WERI-Rb-1 (cell line): ENCODE measurements at places on chromosomes 13 and 19.

- no peak for DNase-seq
These were observed 5.3 kb upstream of the SLC5A5 start for GRCh38 chr19:17866312-17866963.

GRCh38 chr13:55869648-55870047 lies 1271.1 kb upstream of the PRR20A start:
- DNase-seq = no peak

DNA sequence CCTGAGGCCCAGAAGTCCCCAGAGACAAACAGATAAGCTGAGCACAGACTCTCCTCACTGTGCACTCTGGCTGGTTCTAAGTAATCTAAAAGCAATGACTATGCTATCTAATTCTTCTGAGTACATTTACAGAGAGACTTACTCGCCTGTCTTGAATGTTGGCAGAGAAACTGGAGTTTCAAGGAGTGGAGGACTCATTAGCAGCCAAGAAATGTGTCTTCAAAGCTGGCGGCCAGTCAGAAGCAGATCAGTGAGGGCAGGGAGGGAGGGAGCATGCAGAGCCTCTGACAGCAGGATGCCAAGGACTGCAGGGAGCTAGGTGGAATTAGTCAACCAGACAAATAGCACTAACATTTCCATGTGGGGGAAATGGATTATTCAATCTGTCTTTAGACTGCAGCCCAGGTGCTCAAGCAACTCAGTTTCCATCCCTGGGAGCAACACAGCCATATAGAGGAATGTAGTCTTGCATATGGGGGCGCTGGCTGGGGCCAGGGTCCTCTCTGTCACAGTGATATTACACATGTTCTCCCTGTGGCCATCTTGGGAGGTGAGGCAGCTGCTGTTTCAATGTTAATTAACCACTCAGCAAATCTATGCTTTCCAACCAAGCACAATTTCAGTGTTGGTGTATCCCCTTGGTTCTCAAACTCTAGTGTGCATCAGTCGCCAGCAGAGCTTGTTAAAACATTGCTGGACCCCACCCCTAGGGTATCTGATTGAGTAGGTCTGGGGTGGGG lies 97.9 kb downstream of the CCNA1 start:
- no peak for DNase-seq

GRCh38 chr13:76600081-76600480 lies 286.1 kb downstream of the KCTD12 start:
- DNase-seq = no peak

DNA sequence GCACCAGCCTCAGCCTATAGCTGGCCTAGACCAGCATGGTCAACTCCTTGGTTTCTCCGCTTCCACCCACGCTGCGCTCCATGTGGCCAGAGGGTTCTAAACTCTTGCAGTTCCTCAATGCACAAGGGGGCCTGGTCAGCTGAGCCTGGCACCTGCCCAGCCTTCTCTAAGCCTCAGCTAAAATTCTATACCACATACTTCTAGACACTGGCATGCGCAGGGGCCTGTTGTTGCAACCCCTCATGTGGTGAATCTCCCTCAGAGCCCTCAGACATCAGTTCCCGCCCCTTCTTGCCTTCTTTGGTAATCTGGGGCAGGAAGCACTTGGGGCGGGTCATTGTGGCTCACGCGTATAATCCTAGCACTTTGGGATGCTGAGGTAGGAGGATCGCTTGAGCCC lies 19.7 kb upstream of the LDLR start:
- no peak for DNase-seq

DNA sequence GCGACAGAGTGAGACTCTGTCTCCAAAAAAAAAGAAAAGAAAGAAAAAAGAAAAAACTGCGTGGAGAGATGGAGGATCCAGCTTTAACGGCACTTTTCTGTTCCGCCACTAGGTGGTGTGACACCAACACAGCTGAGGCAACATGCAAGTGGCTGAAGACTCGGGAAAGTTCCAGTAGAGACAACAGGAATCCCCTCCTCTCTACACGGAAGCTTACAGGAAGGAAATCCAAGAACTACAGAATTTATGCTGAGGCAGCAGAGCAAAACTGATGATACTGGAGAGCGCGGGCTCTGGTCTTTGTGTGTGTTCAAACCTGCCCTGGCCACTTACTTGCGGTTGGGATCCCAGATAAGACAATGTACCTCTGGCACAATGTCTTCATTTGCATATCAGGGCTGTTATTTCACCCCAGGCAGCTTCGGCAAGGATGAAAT lies 9.9 kb downstream of the RANBP3 start:
- peak; percentile 63 for DNase-seq

DNA sequence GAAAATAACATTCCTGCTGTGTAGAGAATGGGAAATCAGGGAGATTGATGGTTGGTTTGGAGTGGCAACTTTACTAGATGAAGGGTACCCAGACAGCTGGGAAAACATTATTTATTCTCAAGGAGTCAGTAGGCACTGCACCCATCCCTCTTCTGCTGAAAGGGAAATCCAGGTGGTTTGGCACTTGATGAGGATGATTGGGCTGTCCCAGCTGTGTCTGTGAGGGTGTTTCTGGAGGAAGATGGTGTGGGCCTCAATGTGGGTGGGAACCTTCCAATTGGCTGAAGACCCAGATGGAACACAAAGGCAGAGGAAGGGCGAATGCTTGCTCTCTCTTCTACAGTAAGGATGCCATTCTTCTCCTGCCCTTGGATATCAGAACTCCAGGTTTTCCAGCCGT lies 10.4 kb upstream of the SACS start:
- DNase-seq = no peak

- DNase-seq = no peak
These were observed 201.2 kb upstream of the UBL3 start for GRCh38 chr13:30051531-30052060.

GRCh38 chr13:106357198-106357597 lies 178.3 kb downstream of the EFNB2 start:
- no peak for DNase-seq
